ENCODE measurements at places on chromosomes 7 and 10.

DNA sequence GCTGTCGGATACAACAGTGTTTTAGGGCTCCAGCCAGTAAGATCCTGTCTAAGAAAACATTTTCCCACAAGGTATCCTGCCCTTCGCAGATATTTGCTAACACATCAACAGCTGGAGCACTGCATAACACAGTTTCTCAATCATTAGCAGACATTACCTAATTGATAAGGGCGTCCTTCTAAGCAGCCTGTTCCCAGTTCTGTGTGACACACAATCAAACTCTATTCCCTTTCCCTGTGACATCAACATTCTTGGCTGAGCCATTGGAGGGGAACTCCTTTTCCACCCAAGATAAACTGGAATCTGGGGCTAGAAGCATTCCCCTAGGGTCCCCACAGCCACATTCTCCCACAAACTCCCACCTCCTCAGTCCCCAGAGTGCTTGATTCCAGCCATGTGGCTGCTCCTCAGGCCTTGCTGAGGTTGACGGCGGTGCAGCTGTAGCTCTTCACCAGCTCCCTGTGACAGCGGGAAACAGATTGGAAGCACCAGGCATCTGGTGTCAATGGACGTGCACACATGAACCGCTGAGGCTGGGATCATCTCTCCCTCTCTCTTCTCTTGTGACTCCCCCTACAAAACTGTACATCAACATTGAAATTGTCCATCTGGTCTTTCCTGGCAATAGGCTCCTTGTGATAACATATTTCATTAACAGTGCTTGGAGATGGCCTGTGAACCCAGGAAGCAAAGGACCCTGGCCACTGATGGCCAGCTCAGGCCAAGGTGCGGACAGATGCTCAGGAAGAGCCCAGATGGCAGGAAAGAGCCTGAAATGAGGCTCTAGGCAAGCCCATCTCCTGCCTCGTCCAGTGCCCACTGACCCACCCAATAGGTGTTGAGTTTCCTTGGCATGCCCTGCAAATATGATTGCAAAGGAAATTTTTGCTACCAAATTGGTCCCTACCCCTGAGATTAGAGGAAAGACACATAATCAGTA is 131.1 kb upstream of the TBX20 start:
- DNase-seq = no peak

- no peak for DNase-seq
Observed at GRCh38 chr10:132972986-132973902, 30.9 kb upstream of the CFAP46 start.

- DNase-seq = no peak
Observed at GRCh38 chr7:51325908-51326307, 9.3 kb upstream of the COBL start.

DNA sequence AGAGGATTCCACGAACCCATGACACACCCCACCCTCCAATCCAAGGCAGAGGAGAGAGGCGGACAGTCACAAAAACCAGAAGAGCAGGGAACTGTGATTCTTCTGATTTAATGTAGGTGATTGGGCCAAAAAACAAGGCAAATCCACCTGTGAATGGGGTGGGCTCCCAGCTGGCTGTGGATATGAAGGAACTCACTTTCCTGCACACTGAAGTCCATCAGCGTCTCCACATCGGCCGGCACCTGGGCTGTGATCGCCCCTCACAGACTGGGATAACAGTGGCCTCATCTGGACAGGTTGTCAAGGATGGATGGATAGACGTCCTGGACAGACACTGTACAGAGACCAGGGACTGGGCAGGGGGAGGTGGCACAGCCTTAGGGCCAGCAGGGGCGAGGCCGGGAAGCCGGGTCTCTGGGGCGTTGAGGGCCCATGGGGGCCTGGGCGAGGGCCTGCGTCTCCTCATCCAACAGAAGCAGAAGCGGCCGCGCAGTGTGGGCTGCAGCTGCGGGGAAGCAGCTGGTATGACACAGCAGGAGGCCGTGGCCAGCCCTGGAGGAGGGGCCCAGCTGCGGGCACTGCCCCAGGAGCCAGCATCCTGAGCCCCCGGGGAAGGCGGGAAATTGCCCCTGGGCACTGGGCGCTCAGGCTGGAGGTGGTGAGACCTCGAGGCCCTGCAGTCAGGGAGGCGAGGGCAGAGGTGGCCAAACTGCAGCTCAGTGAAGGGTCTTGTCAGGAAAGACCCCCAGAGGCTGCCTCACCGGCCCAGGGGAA is 54.2 kb downstream of the DIP2C start:
- DNase-seq = no peak
